ENCODE measurements at places on chromosomes 2 and 18. TPM values are rescaled to one million over a fixed set of nuclear protein-coding genes. Genes with fewer than 3 reads are reported as not detected.

POLE4 gene
- total RNA-seq = 17.5 TPM

ASB18 gene
- not detected for total RNA-seq

TDRD15 gene
- not detected for total RNA-seq

NAT8 gene
- not detected for total RNA-seq

ATG16L1 gene
- total RNA-seq = 34.0 TPM
